ENCODE measurements at places on chromosomes 7 and 10. TPM values are rescaled to one million over a fixed set of nuclear protein-coding genes. Genes with fewer than 3 reads are reported as not detected.
A peak's percentile ranks its signal among the peaks of the same experiment; 100 is the strongest.

The PLXDC2 gene
- total RNA-seq = not detected

The PNLIPRP2 gene
- total RNA-seq = not detected

The HOXA10 gene
- total RNA-seq = 23.0 TPM

The PLXNA4 gene
- total RNA-seq = under 0.01 TPM

The CUBN gene
- total RNA-seq = 0.06 TPM

DNA sequence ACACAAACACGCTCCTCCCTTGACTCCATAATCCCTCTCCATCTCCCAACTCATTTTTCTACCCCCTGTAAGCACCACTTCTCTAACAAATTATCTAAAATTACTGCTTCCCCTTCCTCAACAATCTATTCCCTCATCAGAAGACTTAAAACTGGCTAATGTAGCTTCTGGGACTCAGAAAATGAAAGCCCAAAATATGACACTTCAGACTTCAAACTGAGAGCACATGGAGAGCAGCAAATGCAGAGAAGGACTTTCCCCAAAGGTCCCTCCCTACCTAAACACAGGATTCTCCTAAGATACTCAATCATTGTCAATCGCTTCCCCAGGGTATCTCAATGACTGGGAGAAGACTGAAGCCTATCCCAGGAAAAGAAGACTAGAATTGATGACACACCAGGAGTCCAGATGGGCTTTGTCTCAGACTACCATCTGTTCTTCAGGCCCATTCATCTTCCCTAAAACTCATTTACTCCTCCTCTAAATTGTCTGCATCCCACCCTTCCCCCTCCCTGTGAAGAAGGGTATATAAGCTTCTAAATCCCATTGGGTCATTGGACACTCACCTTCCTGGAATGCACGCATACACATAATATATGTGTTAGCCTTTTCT, 39.2 kb downstream of the ST8SIA6 start:
- DNase-seq = no peak

DNA sequence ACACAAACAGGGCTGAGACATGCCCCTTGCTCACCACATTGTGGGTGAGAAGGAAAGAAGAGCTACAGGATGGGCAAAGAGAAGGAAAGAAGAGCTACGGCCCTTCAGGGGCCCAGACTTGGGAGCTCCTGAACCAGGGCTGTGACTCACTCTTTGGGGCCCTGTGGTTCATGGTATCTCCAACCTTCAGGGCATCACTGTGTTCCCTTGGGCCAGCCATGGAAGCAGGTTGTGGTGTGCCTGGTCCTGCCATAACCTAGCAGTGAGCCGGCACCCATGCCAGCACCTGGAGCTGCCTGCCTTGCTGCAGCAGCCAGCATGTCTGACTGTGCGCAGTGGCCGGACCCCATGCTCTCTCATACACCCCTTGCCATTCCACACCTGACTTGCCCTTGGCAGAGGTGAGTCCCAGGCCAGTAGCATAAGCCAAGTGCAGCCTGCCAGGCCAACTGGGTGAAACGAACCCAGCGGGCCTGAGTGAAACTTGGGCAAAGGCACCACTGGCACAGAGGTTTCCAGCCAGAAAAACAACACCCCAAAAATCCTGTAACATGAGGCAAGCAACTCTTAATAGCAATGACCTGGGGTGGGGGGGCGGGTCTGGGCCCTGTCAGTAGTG, 89.0 kb upstream of the CACUL1 start:
- DNase-seq = no peak

GRCh38 chr7:136247211-136247610, 270.1 kb upstream of the MTPN start:
- no peak for DNase-seq

- no peak for DNase-seq
These were observed 209.0 kb downstream of the DIP2C start for GRCh38 chr10:480498-480927.

- peak; percentile 51 for DNase-seq
These were observed 535 bp downstream of the ASAH2B start for GRCh38 chr10:50740293-50740648.

DNA sequence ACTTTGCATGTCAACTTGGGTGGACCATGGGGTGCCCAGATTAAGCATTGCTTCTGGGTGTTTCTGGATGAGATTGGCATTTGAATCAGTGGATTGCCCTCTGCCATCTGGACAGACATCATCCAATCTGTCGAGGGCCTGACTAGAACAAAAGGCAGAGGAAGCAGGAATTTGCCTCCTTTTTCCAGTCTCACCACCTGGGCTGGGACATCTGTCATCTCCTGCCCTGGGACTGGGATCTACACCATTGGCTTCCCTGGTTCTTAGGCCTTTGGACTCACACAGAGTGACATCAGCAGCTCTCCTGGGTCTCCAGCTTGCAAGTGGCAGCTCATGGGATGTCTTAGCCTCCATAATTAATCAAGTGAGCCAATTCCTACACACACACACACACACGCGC, 10.3 kb downstream of the SLC13A4 start:
- DNase-seq = peak; percentile 93

- DNase-seq = no peak
These were observed 9.7 kb upstream of the MSMB start for GRCh38 chr10:46055771-46056170.

DNA sequence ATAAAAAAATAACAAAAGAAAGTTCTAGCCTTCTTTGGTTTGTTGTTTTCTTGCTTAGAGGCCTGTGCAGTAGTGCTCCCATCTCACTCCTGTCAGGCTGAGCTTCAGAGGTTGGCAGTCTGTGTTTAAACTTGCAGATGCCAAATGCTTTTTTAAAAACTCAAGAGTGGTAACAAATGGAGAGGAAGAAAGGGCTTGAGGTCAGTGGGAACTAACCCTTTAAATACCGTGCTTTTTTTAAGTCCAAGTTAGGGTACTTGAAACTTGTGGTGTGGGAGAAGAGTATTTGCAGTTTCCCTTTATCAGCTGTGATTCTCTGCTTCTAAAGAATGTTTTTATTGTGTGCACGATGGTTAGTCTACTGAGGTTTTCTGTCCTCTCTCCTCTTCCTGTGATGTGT, 29.4 kb downstream of the ZRANB1 start:
- no peak for DNase-seq

DNA sequence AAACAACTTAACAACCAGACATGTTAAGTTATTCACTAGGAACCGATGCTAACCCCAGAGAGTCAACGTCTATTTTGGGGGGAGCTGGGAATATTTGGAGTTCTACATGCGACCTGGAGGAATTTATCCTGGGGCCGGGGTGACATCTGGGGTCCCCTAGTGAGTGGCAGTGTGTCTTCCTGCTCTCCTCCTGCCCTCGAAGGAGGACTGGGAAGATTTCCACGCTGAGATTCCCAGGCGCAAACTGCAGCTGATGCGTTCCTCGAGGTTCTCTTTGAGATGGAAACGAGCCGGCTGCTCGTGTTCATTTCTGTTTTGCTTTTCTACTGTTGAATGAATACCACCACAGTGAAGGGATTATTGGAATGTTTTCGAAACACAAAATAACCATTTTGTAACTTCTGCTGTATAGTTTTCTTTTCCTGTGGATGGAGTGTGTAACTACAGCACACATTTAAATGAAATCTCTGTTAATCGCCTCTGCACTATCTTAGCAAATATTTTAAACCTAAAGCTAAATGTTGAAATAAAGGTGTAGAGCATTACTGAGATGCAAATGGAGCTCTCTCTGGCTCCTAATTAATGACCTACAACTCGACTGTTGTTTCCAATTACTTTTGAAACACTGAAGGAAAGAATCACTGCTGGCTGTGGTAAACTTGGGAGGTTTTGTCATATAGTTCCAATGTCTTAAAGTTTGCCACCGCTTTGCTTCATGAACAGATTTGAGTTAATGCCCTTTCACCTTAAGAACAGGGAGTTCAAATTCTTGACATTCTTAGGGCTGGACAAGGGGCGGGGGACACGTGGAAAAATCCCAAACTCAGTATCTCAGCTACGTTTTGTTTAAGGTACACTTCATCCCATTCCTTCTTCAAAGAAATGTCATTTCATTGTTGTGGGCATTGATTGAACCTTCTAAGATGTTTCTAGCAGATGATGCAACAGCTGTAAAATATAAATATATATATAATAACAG, 21.1 kb downstream of the GATA3 start:
- DNase-seq = no peak

GRCh38 chr10:110818311-110819256, 53.1 kb upstream of the PDCD4 start:
- DNase-seq = no peak

DNA sequence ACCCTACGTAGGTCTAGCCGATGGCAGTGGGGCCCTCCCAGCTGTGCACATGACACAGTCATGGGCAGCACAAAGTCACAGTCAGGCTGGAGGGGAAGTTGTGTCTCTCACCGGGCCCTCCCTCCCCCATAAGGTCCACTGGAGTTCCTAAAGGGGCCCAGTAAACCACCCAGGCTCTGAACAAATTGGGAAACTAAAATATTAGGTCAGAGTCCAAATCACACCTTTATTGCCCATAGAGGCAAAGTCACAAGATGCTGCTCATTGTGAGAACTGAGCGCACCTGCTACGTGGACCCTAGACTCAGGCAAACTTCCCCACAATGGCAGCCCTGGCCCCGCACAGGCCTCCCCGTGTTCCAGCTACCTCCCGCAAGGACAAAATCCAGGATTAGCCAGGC, 45.2 kb upstream of the SH2B2 start:
- DNase-seq = no peak

DNA sequence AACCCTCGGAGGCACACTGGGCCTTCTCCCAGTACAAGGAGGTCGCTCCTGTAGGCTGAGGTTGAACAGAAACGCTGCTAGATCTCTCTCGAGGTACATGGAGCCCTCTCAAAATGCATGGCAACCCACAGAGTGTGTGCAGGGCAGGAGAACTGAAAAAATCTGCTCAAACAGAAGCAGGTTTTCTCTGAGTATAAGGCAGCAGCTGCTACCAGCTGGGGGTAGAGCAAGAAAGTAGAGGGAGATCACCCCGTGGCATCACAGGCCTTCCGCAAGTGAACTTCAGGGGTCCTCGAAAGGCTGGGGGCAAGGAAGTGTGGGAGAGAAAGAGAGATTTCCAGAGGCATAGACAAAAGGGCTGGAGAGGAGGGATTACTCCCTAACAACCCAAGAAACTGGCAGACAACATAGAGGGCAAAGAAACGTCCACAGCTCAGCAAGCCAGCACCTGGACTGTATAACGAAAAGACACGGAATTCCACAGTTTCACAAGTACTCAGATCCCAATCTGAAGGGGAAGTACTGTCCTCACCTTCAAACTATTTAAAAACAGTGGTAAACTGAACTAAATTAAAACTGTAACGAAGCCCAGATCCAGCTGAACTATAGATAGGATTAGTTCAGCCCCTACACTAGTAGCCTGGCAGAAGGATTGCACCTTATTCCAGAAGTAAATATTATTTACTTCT, 299.2 kb downstream of the IPMK start:
- no peak for DNase-seq

DNA sequence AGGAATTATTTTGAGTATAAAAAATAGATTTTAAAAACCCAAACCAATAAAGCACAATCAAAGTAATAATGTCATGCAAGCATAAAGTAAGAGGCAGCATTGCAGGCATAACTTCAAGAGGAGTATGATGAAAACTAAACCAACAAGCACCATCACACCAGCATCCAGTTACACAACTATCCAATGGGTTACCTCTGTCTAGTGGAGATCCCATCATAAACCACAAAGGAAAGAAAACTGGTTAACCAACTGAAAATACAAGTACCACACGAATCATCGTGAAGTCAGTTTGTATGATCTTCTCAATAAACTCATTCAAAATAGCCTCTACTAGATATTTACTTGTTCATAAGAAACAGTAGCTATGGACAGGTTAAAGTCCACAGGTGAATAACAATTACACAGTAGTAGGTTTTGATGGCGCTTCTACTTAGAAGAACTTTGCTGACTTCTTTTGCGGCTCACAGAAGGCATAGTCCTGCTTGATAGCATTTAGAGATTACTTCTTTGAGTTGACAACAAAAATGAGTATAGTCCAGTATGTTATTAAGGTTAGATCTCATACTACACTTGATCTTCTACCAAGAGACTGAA, 116.6 kb downstream of the MICU1 start:
- DNase-seq = no peak

DNA sequence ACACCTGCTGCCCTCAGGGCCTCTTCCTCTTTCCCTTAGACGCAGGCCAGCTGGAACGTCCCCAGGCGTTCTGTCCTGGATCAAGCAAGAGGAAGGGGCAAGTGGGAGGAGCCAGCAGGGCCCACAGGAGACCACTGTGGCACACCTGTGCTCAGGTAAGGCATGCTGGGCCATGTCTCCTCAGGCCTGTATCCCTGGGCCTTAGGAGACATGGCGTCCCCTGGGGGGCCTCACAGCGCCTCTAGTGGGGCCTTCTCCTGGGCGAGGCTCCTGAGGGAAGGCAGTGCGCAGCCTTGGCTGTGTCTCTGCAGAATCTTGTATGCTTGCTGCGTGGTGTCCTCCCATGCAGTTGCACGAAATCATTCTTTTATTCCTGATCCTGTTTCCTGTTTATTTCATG, 31.3 kb downstream of the ZNF783 start:
- DNase-seq = no peak

- DNase-seq = no peak
These were observed 16.9 kb upstream of the NPS start for GRCh38 chr10:127532193-127532592.

DNA sequence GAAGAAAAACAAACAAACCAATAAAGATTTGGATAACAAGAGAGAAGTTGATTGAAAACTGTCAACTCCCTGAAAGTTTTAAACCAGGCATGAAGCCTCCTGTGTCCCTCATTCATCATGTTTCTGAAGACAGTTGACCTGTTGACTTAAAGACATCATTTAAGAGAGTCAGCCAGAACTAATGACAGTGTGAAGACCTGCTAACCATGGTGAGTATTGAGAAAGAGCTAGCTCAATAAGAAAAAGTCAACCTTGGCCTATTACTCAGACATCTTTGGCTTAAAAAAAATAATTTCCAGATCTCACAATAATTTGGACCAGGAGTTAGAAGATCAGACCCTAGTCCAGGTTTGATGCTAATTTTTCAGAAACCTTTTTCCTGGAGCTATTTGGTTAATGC, 45.3 kb upstream of the ANKRD1 start:
- DNase-seq = no peak

DNA sequence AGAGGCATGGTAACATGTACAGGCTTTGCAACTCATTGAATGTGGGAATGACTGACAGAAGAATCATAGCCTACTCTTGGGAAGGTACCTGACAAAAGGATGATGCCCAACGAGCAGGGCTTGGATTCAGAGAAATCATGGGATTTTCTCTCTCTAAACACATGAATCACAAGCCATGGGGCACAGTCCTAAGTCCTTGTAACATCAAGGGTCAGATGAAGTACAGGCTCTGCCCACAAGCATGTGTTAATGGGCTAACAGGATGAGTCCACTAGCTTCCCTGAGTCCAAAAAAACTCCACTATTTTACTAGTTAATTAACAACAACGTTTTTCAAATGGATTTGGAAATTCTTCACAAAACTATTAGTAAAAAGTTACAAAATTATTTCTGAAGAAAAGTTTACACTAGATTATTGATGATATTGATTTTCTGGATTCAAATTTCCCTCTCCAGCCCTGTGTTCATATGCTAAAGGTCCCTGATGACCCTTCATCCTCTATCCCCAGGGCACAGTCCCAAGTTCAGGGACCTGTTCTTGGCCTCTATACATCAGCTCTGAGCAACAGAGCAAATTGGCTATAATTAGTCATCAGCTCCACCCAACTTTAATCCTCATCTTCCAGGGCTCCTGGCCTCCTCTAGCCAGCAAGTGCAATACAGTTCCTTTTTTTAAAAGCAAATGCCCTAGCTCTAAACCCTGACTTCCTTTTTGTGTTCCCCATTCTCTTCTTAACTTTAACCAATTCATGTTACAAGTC, 99.8 kb downstream of the GSAP start:
- no peak for DNase-seq

Data from G401 (cell line).